Right ventricle myocardium superior (tissue), 1 donor: ENCODE measurements at places on chromosomes 3 and 15. TPM values are rescaled to one million over a fixed set of nuclear protein-coding genes. Genes with fewer than 3 reads are reported as not detected.
A peak's percentile ranks its signal among the peaks of the same experiment; 100 is the strongest.

DNA sequence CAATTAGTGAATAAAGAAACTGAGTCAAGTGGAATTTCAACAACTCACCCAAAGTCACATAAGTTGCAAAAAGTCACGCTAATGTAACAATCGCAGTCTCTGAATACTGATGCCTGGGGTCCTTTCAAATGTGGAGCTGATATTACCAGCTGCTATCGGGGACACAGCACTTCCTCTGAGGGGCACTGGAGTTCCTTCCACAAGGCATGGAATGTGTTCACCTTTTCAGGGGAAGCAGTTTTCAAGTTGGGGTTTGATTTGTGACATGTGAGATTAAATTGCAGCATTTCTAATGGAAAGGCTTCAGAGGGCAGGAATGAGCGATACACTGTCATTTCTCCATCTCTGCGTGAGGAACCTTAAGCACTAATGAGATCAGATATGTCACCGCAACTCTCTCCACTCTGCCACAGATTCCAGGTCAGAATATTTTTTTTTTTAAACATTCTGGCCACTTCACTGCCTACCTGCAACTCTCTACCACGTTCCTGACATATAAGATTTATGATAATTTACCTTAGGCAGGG lies 807.2 kb upstream of the CFAP20DC start:
- no peak for DNase-seq

DNA sequence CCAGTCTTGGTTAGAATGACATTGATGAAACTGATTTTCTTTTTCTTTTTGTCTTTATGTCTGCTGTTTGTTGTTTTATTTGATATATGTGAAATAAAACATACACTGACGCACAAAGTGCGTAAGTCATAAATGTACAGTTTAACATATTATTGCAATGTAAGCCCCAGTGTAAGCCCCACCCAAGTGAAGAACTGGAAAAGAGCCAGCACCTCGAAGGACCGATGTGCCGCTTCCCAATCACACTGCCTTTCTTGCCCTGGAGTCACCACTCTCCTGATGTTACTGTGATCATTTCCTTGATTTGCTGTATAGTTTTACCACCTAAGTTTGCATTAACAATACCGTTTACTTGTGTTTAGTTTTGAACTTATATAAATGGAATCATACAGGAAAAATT lies 128.4 kb upstream of the LPP start:
- no peak for DNase-seq

GRCh38 chr15:93247466-93248121 lies 158.6 kb upstream of the RGMA start:
- DNase-seq: no peak

GRCh38 chr15:42581272-42581730 lies 5.9 kb downstream of the STARD9 start:
- DNase-seq: peak; percentile 94

DNA sequence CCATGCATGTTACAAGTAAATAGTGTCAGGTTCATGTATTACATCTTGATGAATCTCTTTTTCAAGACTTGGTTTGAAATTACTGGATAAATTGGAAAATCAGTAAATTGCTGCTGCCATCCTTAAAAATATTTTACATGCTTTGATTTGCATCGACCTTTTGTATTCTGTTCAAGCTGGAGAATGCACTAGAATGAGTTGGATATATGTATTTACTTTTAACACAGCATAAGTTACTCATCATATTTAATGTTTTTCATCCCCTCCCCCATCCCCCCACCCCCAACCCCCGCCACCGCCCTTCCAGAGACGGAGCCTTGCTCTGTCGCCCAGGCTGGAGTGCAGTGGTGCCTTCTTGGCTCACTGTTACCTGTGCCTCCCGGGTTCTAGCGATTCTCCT lies 16.8 kb downstream of the UBE2E1 start:
- DNase-seq: no peak

DNA sequence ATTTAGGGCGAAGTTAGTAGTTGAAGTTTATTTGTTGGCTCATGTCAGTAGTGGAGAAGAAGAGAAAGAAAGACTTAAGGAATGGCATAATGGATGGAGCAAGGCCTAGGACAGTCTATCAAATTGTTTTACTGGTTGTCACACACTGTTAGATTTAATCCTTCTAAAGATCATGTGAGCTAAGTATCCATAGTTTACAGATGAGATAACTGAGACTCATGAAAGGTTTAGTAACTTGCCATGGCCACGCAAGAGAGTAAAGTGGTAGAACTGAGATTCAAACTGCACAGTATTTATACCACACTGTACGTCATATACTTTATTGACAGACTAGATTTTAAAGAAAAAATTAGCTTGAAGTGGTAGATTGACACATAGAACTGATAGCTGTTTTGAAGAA lies 11.4 kb downstream of the SPRED1 start:
- DNase-seq: no peak

- DNase-seq: no peak
Observed at GRCh38 chr3:52879090-52879489, 18.3 kb downstream of the STIMATE start.

GRCh38 chr3:109548192-109548938 lies 211.0 kb upstream of the DPPA4 start:
- DNase-seq: no peak

GRCh38 chr15:86915811-86916331 lies 836.2 kb downstream of the AGBL1 start:
- no peak for DNase-seq

GRCh38 chr15:77354063-77354462 lies 65.8 kb downstream of the PEAK1 start:
- no peak for DNase-seq

DNA sequence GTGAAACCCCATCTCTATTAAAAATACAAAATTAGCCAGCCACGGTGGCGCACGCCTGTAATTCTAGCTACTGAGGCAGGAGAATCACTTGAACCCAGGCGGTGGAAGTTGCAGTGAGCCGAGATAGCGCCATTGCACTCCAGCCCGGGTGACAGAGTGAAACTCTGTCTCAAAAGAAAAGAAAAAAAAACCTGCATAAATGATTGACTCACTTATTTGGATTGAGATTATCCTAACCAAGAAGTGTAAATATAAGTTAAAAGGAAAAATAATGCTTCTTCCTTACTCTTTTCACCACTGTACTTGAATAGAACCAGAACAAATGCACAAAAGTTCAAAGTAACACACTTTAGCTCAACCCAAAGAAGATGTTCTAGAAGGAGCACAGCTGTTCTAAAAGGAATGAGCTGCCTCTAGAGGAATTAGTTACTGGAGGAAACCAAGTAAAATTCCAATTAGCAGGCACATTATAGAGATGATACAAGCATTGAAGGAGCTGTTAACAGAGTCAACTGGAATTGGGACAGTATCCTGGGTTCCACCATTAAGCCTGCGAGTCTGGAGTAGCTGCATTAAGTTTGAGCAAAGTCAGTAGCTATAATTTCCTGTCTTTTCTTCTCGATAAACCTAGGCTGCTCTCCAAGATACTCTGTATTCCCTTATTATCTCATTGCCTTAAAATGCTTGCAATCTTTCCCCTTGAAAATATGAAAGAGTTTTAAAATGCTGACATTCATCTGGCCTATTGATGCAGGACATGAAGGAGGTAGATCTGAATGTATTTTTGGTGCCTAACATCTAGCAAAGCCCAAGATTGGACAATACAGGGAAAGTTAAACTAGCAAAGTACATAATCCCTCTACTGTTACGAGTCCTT lies 9.5 kb downstream of the MTHFS start:
- DNase-seq: no peak

DNA sequence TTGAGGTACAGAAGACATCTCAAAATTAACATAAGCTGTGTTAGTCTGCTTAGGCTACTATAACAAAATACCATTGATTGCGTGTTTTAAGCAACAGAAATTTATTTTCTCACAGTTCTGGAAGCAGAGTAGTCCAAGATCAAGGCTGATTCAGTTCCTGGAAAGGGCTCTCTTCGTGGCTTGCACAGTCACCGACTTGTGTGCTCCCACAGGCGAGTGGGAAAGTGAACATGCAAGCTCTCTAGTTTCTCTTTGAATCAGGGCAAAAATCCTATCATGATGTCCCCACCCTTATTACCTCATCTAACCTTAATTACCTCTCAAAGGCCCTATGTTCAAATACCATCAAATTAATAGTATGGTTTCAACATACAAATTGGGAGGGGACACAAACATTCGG lies 505.9 kb downstream of the ZIC1 start:
- DNase-seq: no peak

GRCh38 chr3:113091417-113091816 lies 100.6 kb downstream of the GTPBP8 start:
- DNase-seq: no peak

GRCh38 chr3:57951066-57951882 lies 56.9 kb upstream of the FLNB start:
- DNase-seq: peak; percentile 85

- no peak for DNase-seq
Observed at GRCh38 chr15:61613729-61614128, 384.6 kb upstream of the RORA start.

- DNase-seq: no peak
Observed at GRCh38 chr15:99477791-99478471, 87.9 kb upstream of the MEF2A start.

GRCh38 chr3:117726776-117727175 lies 1017.2 kb downstream of the TUSC7 start:
- no peak for DNase-seq

DNA sequence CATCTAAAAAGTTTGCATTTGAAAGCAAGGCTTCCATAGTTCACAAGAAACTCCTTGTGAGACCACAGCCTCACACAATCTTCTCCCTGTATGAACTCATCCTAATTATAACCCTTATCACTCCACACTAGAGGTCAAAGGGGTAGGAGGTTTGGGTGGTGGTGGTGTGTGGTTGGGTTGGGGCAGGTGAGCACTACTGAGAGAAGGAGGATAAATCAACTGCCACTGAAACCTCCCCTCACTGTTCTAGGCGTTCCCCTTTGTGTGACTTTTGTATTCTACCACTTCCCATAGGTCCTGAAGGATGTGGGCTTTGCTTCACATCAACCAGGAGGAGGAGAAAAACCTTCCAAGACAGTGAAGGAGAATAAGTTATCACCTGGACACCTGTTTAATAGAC lies 6.4 kb upstream of the AGBL1 start:
- no peak for DNase-seq

GRCh38 chr3:128218548-128219257 lies 65.4 kb downstream of the EEFSEC start:
- no peak for DNase-seq

DNA sequence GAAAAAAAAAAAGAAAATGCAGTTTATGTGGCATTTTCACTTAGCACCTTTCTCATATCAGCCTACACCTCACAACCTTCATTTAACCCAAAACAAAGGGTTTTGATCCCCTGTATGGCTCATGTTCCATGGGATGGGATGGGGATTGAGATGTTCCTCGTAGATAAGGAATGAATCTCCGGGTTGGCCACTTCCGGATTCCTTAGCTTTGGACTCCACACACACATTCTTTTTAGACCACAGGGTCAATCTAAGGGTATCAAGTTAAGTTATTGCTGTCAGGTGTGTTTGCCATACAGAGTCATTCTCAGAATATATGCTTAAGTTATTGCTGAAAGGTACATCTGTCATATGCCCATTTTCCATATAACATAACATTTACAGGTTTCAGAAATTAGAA lies 301.4 kb upstream of the TGFBR2 start:
- DNase-seq: no peak

DNA sequence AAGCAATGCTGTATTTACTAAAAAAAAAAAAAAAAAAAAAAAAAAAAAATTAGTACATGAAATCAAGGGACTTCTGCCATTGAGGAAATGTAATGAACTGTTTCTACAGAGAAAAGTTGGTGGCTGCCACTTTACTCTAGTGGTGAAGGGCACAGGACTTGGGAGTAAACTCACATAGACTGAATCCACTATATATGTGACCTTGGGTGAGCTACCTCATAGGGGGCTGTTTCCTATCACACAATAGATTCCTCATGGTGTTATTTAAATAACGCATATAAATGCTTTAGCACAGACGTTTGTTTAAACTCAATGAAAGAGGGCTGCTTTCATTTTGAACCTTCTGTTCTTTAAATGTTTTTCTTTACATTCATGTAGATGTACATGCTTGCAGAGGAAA lies 25.8 kb downstream of the TERC start:
- no peak for DNase-seq

DNA sequence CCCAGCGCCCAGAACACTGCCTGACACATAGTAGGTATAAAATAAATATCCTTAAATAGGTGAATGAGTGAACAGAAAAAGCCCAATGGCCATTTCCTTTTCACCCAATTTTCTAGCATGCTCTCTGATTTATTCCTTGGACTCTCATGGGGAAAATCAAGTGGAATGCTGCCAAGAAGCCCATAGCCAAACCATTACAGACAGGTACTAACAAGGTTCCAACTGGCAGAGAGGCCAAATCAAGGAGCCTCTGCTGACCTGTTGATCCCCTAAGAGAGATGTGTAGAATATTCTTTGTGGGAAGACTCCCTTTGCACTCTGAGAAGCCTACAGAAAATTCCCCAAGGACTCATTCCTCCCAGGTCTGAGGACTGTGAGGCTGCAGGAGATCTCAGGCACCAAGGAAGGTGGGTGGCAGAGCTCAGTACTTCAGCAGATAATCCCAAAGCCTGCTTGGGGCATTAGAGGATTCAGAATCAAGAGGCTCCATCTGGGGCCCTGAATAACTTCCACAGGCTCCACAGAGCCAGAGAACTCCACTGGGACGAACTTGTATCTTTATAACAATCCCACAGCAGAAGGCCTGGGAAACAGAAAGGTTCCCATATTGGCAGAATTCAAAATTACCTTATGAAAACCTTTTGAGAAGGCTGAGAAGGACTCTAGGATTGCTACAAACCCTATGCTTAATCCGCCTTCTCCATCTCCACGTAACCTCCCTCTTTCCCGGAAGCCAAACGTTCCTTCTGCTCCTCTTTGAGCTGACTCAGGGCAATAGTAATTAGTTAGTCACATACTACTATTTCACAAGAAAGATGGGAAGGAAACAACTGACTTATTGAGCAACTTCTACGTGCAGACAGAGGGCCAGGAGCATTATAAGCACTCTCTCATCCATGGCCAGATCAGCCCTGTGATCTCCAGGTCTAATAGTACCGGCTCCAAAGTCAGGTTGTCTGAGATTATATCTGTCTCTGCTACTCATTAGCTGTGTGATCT lies 34.5 kb downstream of the PRICKLE2 start:
- DNase-seq: no peak

- DNase-seq: peak; percentile 90
Observed at GRCh38 chr3:13009132-13009945, 63.9 kb downstream of the IQSEC1 start.

TLE3 gene
- 13.4 TPM for total RNA-seq

NPHP3 gene
- 9.3 TPM for total RNA-seq

LIPC gene
- 0.65 TPM for total RNA-seq

CADM2 gene
- total RNA-seq: 1.2 TPM

SCN5A gene
- 162 TPM for total RNA-seq

SLC22A13 gene
- total RNA-seq: not detected

GPR160 gene
- total RNA-seq: 0.54 TPM

RTP1 gene
- total RNA-seq: not detected

GNB4 gene
- total RNA-seq: 13.6 TPM

CCDC13 gene
- total RNA-seq: 0.24 TPM

RPL32 gene
- total RNA-seq: 868 TPM

CFAP91 gene
- 0.75 TPM for total RNA-seq

GP9 gene
- total RNA-seq: not detected

RBP2 gene
- total RNA-seq: not detected

RASGRF1 gene
- total RNA-seq: not detected

ANKUB1 gene
- total RNA-seq: not detected

KCNMB3 gene
- 0.89 TPM for total RNA-seq

SNAPC5 gene
- total RNA-seq: 39.6 TPM
